ENCODE measurements at places on chromosomes 7 and 10. TPM values are rescaled to one million over a fixed set of nuclear protein-coding genes. Genes with fewer than 3 reads are reported as not detected.

The GIMAP1 gene
- total RNA-seq = under 0.01 TPM

GRCh38 chr7:106041140-106041717 lies 70.9 kb downstream of the SYPL1 start:
- DNase-seq = peak; percentile 34

- DNase-seq = no peak
These were observed 29.4 kb upstream of the CLDN3 start for GRCh38 chr7:73799282-73800141.

GRCh38 chr10:112774798-112775197 lies 175.2 kb upstream of the TCF7L2 start:
- no peak for DNase-seq

- DNase-seq = peak; percentile 28
These were observed 628 bp downstream of the MPLKIP start for GRCh38 chr7:40133561-40134427.

The UTF1 gene
- total RNA-seq = not detected

DNA sequence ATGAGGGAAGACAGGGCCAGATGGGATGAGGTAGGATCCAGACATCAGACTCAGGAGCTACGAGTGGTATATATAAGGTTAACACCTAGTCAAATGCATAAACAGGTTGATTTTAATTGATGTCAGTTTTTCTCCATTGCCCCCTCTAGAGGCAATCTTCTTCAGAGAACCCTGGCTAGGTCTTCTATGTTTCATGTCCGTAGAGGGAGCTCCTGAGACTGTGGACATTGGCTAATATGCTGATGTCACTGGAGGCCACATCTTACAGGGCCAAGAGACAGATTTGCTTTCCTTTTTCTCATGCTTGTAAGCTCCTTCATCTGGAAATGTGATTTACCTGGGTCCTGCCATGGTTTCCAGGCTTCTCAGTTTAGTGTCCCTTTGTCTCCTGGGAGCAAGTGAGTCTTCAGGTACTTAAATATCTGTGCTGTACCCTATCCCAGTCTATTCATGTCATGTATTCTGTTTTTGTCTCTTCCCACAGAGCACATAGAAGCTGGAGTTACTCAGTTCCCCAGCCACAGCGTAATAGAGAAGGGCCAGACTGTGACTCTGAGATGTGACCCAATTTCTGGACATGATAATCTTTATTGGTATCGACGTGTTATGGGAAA lies 161.6 kb upstream of the PRSS1 start:
- peak; percentile 72 for DNase-seq

The LIPF gene
- not detected for total RNA-seq
